Tibial nerve (tissue), 4 donors: ENCODE measurements at places on chromosomes 4 and X. TPM values are rescaled to one million over a fixed set of nuclear protein-coding genes. Genes with fewer than 3 reads are reported as not detected.

- no peaks in the 10 kb centered on the region for H3K4me1 ChIP-seq
- H3K4me3 ChIP-seq = no peak overlapping the region
- H3K27ac ChIP-seq = no peak overlapping the region
- DNase-seq = no peak
- no peaks in the 10 kb centered on the region for H3K36me3 ChIP-seq
Observed at GRCh38 chrX:149521438-149521837, 16.3 kb upstream of the IDS start.

DNA sequence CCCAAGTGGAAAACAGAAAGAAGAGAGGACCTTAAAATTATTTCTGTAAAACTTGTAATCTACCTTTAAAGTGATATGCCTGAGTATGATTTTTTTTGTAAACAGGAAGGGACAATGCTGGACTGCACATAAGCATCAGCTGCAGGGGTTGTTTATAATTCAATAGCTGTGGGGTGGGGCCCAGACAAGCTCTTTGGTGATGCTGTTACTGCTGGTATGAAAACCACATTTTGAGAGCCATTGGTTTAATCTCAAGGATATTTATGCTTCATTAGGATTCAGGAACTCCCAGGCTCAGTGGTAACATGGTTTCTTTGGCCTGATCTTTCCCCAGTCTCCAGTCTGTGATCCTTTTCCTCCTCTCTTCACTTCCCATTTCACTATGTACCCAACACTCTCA lies 34.3 kb upstream of the GRPR start:
- no peak overlapping the region for H3K27ac ChIP-seq
- no peaks in the 10 kb centered on the region for H3K36me3 ChIP-seq
- no peak overlapping the region for H3K4me3 ChIP-seq
- no peak for DNase-seq
- no peaks in the 10 kb centered on the region for H3K4me1 ChIP-seq

DNA sequence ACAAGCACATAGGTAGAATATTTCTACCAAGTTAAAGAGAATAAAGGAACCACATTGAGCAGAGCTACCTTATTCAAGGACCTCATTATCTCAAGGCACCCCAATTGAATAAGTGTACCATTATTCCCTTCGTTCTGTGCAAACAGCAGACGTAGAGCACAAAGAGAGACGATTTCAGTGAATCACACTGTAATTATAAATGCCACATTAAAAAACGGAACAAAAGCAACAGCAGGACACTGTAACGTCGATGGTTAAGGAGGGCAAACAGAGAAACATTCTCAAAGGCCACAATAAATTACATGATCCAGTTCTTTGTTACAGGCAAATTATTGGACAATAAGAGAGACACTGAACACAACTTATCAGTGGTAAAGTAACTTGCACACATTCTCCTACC lies 644.1 kb upstream of the TENM3 start:
- H3K4me1 ChIP-seq = no peaks in the 10 kb centered on the region
- no peaks in the 10 kb centered on the region for H3K36me3 ChIP-seq
- DNase-seq = no peak
- no peaks in the 10 kb centered on the region for H3K27me3 ChIP-seq
- H3K4me3 ChIP-seq = no peak overlapping the region
- no peak overlapping the region for H3K27ac ChIP-seq

GRCh38 chrX:15292861-15293260 lies 22.6 kb downstream of the ASB11 start:
- no peak overlapping the region for H3K27ac ChIP-seq
- H3K4me1 ChIP-seq = no peaks in the 10 kb centered on the region
- H3K4me3 ChIP-seq = no peak overlapping the region
- no peaks in the 10 kb centered on the region for H3K27me3 ChIP-seq
- H3K36me3 ChIP-seq = no peaks in the 10 kb centered on the region

PLAC1 gene
- not detected for total RNA-seq

GRCh38 chr4:182699795-182700194 lies 217.4 kb downstream of the DCTD start:
- H3K27ac ChIP-seq = no peak overlapping the region
- H3K36me3 ChIP-seq = no peaks in the 10 kb centered on the region
- no peak overlapping the region for H3K4me3 ChIP-seq
- H3K4me1 ChIP-seq = no peaks in the 10 kb centered on the region

- H3K4me1 ChIP-seq = peaks cover 29% of the 10 kb centered on the region
- H3K27me3 ChIP-seq = no peaks in the 10 kb centered on the region
- H3K36me3 ChIP-seq = no peaks in the 10 kb centered on the region
- H3K27ac ChIP-seq = no peak overlapping the region
Observed at GRCh38 chr4:24468071-24468470, 116.3 kb downstream of the DHX15 start.

DNA sequence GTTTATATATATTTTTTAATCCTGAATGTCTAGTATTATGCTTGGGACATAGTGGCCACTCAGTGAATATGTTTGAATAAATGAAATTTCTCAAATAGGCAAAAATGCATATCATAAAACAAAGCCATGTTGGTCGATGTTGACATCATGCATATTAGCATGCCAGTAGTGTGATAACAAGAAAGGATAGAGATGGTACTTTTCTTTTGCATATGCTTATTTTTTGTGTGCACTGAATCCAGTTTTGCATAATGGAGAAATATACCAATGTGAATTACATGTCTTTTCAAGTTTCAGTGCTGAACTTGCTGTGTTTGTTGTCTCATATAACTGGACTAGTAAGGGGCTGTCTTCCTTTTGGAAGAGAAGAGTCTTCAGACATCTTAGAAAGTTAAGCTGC lies 7.5 kb downstream of the CPE start:
- H3K4me3 ChIP-seq = no peak overlapping the region
- H3K4me1 ChIP-seq = peaks cover 13% of the 10 kb centered on the region
- H3K36me3 ChIP-seq = no peaks in the 10 kb centered on the region
- no peak overlapping the region for H3K27ac ChIP-seq

GRCh38 chr4:163237856-163238255 lies 71.2 kb upstream of the NAF1 start:
- H3K4me1 ChIP-seq = no peaks in the 10 kb centered on the region
- H3K27me3 ChIP-seq = no peaks in the 10 kb centered on the region
- no peaks in the 10 kb centered on the region for H3K36me3 ChIP-seq
- DNase-seq = no peak

GRCh38 chrX:25009407-25009806 lies 6.4 kb downstream of the ARX start:
- H3K27ac ChIP-seq = no peak overlapping the region
- H3K36me3 ChIP-seq = no peaks in the 10 kb centered on the region

DNA sequence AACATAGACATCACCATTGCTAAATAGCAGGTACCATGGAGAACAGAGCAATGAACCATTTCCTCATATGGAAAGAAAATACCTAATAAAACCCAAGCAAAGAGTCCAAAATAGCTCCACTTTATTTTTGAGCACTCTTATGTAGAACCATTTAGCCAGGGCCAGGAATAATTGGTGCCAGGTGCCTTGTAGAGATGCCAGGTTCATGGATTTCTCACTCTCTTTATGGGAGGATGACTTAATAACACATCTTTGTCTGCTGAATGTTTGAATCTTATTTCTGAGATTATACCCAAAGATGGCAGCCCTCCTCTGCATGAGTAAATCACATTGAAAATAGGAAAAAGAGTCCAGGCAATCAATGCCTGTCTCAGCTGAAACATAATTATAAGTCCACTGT lies 212.3 kb upstream of the SFRP2 start:
- DNase-seq = no peak
- no peaks in the 10 kb centered on the region for H3K27me3 ChIP-seq
- H3K4me3 ChIP-seq = no peak overlapping the region
- no peak overlapping the region for H3K27ac ChIP-seq

AGTR2 gene
- not detected for total RNA-seq

DNA sequence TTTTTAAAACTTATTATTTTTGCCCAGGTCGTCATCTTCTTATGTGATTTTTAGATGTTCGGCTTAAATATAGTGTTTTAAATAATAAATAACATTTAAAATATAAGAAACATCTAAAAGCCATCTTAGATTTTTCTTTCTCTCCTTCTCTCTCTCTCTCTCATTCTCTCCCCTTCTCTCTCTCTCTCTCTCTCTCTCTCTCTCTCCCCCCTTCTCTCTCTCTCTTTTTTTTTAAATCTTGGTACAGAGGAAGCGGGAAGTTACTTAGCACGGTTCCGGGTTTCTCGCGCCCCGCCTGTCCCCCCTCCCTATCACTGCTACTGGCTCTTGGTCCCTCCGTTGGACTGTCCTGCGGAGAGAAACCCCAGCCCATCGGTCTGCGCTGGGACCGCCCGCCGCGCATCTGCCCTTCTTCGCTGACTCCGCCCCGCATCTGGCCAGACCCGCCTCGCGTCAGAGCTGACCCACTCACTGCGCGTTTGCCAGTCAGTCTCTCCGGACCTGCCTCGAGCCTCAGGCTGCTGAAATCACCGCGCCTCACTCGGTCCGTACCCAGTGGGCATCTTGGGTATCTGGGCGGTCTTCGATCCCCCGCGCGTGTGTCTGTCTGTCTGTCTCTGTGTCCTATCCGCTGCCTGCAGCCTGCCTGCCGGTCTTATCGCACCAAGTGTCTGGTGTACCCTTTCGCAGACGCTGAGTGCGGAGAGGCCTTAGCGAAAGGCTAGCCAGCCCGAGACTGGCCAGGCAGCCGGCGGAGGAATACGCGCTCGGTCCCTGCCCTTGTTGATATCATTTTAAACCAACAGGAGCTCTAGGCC lies at the start of gene PABPC5:
Gene PABPC5 (plus strand): TSS at position 489 of the 818 bp plus-strand sequence. CDS start 739 bp downstream, outside the sequence.
- H3K27ac ChIP-seq = peak within 1 kb of the TSS; percentile 87
- H3K36me3 ChIP-seq = no peaks in the 10 kb centered on the region
- H3K4me3 ChIP-seq = peak within 1 kb of the TSS; percentile 39
- DNase-seq = peak; percentile 61

SLC10A6 gene
- 8.6 TPM for total RNA-seq

RAB41 gene
- total RNA-seq = not detected

DNA sequence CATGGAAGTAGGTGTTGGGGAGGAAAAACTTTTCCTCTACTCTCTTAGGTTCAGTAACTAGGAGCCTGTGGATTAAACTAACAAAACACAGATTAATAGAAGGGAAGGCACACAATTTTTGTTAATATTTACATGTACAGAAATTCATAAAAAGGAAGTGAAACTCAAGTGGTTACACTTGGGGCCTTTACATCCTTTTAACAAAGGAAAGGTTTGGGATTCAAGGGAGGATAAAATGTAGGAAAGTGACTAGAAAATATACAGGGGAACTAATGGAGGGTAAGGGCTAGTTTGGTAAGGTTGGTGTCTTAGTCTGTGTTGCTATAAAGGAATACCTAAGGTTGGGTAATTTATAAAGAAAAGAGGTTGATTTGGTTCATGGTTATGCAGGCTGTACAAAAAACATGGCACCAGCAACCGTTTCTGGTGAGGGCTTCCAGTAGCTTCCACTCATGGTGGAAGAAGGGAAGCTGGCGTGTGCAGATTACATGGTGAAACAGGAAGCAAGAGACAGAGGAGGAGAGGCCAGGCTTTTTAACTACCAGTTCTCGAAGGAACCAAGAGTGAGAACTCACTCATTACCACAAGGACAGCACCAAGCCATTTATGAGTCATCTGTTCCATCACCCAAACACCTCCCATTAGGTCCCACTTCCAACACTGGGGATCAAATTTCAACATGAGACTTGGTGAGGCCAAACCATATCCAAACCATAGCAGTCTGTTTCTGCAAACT lies 124.4 kb downstream of the CHRDL1 start:
- H3K27me3 ChIP-seq = no peaks in the 10 kb centered on the region
- no peaks in the 10 kb centered on the region for H3K36me3 ChIP-seq
- H3K4me3 ChIP-seq = no peak overlapping the region
- H3K27ac ChIP-seq = no peak overlapping the region
- H3K4me1 ChIP-seq = no peaks in the 10 kb centered on the region

GRCh38 chr4:79211490-79211889 lies 114.4 kb downstream of the NAA11 start:
- no peaks in the 10 kb centered on the region for H3K36me3 ChIP-seq
- H3K27ac ChIP-seq = no peak overlapping the region
- no peaks in the 10 kb centered on the region for H3K4me1 ChIP-seq
- no peaks in the 10 kb centered on the region for H3K27me3 ChIP-seq
